Stimulated activated CD4-positive, alpha-beta T cell treated with anti-CD3 and anti-CD28 coated beads, TNF-alpha, amount 100 ng/mL, for 1 hour (primary cell): ENCODE measurements at places on chromosomes 6 and 20.

DNA sequence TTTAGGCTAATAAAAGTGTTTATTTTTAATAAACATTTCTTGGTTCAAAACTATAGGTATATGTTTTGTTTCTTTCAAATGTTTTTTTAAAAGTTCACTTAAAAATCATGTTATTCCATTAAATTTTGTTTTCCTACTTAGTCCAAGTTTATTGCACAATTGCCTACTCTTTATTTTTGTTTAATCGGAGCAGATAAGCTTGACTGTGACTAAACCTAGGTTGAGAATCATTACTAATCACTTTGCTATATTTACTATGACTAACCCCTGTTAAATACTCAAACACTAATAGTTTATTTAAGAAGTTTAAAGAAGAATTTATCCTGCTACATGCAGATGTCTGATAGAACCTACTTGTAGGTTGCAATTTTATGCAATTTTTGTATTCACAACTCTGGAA, 18.8 kb downstream of the MAP3K4 start:
- no peak for DNase-seq

GRCh38 chr6:6631534-6632276, 43.2 kb downstream of the LY86 start:
- DNase-seq, result no peak

DNA sequence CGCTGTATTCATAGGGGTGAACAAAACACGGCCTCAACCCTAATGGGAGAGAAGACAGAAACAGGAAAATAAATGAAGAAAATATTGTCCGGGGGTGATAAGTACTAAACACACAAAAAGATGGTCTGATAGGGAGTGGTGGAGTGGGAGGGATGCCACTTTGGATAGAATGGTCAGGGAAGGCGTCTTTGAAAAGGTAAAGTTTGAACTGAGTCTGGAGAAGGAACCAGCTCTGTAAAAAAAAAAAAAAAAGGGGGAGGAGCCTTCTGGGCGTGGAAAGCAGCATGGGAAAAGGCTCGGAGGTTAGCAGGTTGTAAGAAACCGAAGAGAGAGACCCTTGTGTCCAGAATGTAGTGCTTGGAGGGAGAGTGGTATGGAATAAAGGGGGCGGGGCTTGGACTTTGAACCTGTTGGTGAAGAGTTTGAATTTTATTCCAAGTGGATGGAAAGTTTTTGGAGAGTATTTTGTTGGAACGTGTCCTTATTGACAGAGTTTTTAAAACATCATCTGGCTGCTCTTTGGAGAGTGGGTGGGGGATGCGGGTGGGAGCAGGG, 1.8 kb downstream of the CHMP4B start:
- DNase-seq, result no peak

DNA sequence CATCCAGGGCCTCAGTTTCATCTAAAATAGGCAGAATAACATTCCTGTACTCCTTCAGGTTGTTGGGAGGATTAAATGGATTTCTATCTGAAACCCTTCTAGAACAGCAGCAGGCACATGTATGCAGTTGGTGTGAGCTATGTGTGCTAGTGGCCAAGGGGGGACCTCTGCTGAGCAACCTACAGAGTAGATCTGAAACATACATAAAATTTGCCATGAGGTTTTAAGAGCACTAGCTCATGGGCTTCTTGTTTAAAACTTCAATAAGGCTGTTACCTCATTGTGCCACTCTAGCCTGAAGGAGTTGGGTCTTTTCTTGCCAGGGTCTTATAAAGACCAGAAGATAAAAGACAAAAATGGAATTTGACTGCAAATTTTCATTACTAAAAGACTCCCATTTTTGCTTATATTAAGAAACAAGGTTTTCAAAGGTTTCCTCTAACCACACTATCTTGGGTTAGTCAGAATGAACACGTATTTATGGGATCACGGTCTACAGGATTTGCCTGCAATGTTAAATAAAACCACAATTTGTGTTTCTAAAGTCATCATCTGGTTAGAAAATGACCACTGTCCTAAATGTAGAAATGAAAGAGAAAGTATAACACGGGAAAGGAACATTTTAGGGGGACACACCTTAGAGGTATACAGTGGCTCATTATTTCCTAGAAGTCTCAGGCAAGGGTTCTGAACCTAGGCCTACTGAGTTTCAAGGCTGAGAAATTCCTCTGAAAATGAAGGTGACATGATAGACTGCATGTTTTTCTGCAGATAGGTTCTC, 144.9 kb upstream of the OLIG3 start:
- DNase-seq, result no peak

- DNase-seq, result no peak
These were observed 219.1 kb downstream of the ZMYND8 start for GRCh38 chr20:47137231-47137870.

DNA sequence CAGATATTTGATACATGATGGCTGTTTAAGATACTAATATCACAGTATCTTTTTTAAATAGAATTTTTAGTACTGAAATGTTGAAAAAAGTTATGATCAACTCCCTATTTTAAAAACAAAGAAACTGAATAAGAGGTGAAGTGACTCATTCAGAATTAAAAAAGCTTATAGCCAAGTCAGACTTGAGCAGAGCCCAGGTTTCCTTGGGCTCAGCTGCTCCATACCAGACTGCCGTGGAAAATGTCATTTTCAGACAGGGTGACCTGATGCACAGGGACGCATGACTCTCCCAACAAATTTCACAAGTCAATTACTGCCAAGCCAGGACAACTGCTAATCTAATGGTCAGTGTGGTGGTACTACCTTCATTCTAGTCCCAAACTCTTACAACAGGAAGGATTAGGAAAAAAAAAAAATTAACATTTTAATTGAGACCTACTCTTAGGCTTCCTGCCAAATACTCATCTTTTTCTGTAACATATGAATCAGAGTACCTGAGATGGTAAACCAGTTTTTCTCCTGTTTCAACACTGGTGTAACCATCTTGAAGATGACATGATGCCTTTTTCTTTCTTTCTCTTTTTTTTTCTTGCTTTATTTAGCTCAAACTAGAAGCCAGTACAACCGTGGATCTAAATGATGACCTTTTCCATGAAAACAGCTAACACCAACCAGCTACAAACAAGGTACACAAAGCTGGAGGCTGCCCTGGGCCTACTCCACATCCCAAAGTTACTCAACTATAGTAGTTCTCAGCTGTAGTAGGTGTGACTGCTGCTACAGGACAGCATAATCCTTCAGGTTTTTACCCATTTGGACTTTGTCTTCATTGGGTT, 30.5 kb downstream of the SLC22A23 start:
- no peak for DNase-seq

DNA sequence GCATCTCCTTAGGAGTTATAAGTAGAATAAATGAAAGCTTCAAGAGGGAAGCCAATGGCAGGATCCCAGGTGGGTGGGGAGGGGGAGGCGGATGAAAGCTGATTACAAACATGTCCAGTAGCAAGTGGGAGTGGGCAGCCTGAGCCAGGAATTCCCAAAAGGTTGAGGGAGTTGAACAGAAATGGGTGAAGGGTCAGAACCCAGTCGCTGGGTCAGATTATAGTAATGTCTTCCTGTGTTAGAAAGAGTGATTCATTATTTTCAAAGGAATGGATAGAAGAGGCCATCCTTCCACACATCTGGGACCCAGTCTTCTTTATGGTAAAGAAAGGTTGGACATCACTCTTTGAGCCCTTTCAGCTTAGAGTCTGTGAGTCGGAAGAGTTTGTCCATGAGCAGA, 41.0 kb upstream of the FAM50B start:
- no peak for DNase-seq

DNA sequence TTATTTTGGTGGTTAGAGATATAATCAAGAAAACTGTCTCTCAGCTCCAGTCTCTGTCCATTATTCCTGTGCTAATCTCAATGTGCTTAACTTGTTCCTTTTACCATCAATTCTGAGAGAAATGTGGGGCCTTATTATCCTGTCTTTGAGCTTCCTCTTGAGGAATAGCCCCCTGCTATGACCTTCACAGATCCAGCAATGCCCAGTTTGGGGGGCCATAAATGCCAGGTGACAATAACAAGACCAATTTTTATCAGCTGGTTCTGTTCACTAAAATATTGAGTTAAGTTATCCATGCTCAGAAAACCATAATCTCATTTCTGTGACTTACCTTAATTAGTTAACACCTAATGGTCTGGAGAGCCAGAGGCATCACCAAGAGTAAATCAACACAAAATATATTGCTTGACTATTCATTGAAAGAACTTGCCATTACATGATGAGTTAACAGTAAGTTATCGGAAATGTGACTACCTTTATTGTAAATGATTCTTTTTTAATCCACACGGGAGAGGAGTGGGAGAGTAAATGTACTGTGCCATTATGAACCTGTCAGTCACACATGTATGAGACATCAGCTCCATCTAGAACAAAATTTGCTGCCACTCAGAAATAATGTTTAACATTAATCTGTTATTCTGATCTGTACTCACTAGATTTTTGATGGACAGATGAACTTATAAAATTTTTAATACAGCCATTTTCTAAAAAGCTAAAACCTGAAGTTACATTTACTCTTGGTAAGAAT, 149.7 kb downstream of the ID4 start:
- DNase-seq, result no peak

DNA sequence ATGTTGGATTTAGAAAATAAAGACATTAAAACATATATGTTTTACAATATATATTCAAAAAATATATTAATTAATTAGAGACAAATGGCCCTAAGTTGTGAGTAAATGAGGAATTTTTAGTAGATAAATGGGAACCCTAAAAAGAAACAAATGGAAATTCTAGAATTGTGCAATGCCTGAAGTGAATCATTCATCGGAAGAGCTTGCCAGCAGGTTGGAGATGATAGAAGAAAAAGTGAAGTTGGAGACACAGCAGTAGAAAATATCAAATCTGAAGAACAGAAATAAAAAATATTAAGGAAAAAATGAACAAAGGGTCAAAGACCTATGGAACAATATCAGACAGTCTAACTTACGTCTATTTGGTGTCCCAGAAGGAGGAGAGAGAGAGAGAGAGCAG, 109.4 kb upstream of the NEDD9 start:
- no peak for DNase-seq

- DNase-seq, result no peak
These were observed 110.7 kb upstream of the SMLR1 start for GRCh38 chr6:130716466-130716865.

DNA sequence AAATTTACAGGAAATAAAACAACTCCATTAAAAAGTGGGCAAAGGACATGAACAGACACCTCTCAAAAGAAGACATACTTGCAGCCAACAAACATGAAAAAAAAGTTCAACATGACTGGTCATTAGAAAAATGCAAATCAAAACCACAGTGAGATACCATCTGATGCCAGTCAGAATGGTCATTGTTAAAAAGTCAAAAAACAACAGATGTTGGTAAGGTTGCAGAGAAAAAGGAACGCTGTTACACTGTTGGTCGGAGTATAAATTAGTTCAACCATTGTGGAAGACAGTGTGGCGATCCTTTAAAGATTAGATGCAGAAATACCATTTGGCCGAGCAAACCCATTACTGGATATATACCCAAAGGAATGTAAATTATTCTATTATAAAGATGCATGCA, 858.0 kb upstream of the FLRT3 start:
- DNase-seq, result no peak

- DNase-seq, result no peak
These were observed 2.1 kb upstream of the ZBTB12 start for GRCh38 chr6:31903957-31904356.

DNA sequence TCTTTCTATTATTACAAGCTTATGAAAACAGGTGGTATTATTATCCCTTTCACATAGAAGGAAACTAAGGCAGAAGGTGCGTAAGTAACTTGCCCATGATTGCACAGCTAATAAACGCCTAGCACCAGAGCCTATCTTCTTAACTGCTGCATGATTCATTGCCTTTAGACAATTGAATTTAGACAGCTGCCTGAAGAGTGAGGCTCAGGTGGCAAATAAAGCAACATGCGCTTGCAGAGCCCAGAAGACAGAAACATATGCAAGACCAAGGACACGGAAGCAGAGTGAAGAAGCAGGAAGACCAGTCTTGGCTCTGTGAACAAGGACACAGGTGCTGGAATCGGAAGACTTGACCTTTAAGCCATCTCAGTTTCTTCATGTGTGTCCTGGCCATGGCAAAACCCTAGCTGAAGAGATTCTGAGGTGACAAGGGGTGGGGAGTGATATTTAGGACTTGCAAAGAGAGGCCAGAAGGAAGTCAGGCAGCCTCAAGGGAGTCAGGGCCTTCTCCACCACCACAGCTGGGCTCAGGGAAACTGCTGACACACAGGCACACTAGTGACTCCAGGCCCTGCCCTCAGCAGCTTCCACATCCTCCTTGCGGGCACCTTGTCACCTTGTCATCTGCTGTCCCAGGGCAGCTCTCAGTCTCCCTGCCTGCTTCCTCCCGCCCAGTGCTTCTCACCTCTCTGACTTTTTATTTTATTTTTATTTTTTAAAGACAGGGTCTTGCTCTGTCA, 91.7 kb upstream of the SLC22A16 start:
- no peak for DNase-seq

DNA sequence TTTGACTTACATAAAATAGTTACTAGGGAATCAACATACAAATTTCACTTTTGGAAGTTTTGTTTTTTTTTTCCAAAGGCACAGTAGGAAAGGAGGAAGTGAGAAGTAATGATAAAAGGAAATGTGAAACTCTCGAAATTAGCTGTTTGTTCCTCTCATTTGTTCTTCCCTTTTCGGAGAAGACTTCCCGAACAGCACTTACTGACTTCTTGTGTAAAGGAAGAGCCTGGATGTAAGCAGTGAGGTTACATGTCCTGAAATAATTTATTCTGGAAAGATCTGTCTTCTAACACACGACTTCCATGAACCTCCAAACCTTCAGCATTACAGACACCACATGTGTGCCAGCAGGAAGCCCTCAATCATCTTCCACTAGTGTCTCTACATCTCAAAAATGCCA, 59.1 kb downstream of the KIF16B start:
- no peak for DNase-seq

- no peak for DNase-seq
These were observed 58.2 kb upstream of the GJE1 start for GRCh38 chr6:142074516-142074915.

DNA sequence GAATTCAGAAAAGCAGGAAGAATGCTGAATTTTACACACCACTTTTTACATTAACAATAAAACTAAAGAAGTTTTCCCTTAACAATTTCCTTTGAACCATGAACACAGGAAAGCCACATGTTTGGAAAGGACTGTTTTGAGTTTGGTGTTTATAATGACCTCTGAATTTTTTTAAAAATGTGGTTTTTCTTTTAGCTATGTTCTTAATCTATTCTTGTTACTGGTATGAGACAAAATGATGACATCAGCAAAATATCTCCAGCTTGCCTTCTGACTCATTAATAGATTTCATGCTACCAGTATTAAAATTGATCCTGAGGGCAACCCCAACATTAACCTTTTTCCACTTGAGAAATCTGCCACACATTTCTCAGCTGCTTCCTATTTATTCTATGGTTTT, 217.5 kb upstream of the THEMIS start:
- no peak for DNase-seq

- no peak for DNase-seq
These were observed 35.6 kb upstream of the KCNK16 start for GRCh38 chr6:39357998-39358686.

DNA sequence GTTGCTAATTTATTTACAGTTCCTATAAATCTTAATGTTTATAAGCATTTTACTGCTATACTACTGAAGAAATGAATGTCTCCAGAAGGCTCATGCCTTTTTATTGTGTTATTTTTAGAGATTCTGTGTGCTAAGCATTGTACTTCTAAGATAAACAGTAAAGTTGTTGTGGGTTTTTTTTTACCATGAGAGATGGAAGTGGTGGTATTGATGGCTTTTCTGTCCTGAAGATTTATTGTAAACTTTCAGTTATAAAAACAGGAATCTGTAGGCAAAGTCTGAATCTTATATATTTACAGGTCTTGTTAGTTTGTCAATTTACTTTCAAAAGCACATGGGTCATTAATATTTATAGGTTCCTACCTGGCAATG, 246.9 kb downstream of the TMEM242 start:
- no peak for DNase-seq
